ENCODE measurements at places on chromosomes 2 and 18.

GRCh38 chr2:172836347-172836821 is 100.7 kb downstream of the RAPGEF4 start:
- no peak for DNase-seq

- DNase-seq = no peak
Observed at GRCh38 chr2:85089585-85089984, 43.6 kb upstream of the TCF7L1 start.

DNA sequence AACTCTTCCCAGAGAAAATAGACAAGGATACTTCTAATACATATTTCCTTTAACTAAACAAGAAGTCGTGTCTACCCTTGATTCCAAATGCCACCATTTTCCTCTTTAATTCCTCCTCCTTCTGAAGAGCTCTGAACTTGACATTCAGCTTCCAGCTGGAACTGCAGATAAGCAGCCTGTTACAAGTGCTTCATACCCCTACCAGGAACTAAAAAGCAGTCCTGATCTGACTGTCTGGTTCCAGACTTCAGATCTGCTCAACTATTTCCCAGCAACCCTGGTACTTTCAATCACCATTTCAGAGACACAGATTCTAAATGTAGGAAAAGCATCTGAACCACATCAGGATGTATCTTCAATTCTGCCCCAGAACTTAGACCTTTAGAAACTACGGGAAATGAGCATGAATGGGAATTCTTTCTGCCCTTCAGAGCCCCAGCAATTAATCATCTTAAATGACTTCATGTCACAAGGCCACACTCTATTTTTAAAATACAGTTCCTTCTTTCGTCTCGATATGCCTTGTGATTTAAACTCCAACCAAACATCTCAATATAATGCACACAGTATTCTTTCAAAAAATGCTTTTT is 159.5 kb downstream of the L3MBTL4 start:
- no peak for DNase-seq

DNA sequence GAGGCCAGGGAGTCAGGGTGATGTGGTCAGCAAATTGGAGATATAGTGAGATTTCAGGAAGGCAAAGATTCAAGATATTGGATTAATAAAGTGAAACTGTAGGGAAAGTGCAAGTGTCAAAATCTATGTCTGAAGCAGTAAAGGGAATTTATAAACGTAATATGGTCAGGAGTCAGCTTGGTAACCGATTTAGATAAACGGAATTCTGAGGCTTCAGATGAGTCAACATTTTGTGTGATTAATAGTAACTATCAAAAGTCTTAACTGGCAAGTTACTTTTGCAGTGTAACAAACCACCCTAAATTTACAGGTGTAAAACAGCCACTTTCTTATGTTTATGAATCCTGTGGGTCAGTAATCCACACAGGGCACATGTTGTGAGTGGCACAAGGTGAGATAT is 10.9 kb downstream of the MTX2 start:
- DNase-seq = no peak

DNA sequence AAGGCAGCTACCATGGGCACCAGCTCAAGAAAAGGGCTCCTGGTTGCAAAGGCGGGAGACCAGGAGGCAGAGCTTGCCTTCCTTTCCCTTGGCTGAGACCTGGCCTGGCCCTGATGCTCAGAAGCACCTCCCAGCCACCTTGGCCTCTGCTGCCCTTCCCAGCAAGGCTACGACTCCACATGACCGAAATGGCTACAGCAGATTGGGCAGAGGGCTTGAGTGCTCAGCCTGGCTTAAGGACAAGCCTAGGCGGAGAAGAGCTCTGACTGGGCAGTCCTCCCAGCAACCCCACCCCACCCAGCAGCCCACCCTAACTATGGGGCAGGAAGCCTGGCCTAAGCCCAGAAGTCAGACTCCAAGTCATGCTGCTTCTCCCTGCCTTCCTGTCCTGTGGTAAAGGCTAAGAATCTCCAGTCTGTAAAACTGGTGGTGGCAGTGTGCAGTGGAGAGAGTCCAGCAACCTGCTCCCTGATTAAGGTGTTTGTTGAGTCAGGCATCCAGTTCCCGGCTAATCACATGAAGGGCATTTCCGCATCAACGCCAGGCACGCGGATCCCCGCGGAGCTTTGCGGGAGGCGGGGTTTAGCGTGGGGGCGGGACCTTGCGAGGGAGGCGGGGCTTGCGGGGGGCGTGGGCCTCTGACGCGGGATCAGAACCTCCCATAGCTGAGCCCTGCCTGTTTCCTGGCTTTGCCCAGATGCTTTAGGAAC is 256.0 kb downstream of the BCL11A start:
- DNase-seq = no peak

- no peak for DNase-seq
Observed at GRCh38 chr18:62572456-62572855, 49.6 kb downstream of the ZCCHC2 start.

DNA sequence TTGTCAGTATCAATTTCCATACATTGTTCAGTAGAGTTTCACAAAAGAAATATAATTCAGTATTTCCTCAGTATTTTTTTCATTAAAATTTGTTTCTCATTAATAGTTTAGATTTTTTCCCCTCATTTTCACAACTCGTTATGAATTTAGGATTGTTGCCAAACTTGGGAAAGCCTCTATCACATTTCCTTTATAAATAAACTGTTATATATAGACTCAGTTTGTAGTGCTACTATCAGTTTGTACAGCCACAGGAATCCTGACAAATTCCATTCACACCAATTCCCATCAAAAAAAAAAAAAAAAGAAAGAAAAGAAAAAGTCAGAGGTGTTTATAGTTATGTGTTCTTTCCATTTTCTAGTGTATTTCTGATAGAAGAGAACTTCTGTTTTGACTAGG is 123.3 kb upstream of the DCC start:
- no peak for DNase-seq

DNA sequence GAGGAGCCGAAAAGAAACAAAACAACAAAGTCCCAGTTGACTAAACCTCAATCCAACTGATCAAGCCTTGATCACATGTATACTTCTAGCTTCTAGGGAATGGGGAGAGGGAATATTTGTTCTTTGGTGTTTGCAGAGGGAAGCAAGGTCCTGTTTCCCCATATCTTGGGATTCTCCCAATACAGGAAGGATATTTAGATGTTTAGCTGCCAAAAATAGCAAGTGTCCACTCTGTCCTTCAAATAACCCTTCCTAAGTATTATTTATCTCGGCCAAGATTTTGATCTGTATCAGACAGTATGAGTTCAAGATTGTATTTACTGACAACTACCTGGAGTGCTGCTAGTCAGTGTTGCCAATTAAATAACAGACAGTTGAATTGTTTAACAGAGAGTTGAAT is 55.5 kb downstream of the TBR1 start:
- no peak for DNase-seq

DNA sequence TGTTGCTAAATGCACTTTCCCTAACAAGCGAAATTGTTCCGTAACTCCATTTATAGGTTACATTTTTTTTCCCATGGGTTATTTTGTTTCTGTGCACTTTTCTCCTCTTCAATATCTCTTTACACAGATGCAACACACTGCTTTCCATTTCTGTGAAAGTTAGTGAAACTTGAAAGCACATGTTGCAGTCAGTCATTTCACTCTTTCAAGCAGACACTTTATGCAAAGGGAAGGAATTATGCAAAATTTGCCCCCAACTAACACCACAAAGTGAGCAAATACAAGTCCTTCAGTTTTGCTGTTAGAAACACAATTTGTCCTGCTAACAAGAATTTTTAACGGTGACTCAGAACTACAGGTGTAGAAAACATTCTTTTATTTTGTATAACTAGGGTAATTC is 124.8 kb downstream of the PTH2R start:
- DNase-seq = no peak
